ENCODE measurements at places on chromosomes 5 and 9.

- DNase-seq, result no peak
These were observed 520.0 kb upstream of the CLINT1 start for GRCh38 chr5:158378931-158379330.

- DNase-seq, result no peak
These were observed 63.3 kb downstream of the ADAMTS16 start for GRCh38 chr5:5203451-5203850.

DNA sequence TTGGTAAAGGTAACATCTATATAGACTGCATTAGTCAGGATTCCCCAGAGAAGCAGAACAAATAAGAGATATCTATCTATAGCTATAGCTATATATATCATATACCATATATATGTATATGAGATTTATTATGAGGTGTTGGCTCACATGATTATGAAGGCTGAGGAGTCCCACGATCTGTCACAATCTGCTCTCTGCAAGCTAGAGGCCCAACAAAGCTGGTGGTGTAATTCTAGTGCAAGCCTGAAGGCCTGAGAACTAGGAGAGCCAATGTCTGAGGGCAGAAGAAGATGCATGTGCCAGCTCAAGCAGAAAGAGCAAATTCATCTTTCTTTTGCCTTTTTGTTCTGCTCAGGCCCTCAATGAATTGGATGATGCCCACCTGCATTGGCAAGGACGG is 102.2 kb upstream of the PLPPR1 start:
- DNase-seq, result no peak

- peak; percentile 64 for DNase-seq
These were observed 9.1 kb upstream of the DNAJC25 start for GRCh38 chr9:111621895-111622480.

DNA sequence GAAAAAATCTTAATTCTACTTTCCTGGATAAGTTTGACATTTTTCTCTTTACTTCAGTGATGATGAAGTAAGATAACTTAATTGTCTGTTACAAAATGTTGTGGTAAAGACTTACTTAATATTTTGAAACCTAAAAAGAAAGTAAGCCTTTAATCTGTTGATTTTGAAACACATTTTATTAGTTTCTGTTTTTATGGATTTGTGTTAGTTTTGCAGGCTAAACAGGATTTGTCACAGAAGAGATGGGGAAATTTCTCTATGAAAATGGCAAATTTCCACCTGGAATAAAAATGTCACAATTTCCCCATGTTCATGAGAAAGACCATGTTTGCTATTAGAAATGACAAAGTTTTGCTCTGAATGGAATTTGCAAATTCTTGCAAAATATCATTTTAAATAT is 237.1 kb downstream of the RFX3 start:
- DNase-seq, result no peak

DNA sequence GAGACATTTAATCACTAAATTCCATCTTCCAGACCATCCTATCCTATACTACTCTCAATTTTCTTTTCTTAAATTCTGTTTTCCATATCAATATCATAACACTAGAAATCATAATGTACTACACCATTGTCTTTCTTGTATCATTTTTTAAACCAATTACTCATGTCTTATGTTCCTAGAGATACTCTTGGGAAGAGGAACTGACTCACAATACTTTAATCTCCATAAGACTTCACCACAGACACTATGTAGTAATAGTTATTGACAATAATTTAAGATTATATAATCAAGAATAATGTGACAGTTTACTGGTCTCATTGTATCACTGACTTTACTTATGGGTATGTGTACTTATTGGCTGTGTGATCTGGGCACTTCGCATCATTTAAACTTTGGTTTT is 43.8 kb downstream of the PCDHGC5 start:
- DNase-seq, result no peak

- no peak for DNase-seq
These were observed 4.4 kb upstream of the NDUFB6 start for GRCh38 chr9:32577316-32577715.

DNA sequence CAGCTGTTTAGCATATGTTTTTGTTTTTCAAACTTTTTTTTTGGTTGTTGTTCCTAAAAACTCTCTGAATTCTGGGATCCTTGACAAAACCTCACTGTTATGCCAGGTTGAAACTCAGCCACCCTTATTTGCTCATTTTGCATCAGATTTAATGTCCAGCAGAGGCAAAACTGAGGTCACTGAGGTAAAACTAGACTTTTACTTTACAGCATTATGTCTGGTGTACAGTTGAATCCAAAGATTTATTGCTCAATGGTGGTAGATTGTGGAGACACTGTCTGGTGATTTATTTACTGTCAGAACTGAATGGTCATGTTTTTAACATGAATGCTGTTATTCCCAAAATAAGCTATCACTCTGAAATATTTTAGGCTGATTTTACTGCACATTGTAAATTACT is 87.9 kb downstream of the FBXL7 start:
- DNase-seq, result no peak

DNA sequence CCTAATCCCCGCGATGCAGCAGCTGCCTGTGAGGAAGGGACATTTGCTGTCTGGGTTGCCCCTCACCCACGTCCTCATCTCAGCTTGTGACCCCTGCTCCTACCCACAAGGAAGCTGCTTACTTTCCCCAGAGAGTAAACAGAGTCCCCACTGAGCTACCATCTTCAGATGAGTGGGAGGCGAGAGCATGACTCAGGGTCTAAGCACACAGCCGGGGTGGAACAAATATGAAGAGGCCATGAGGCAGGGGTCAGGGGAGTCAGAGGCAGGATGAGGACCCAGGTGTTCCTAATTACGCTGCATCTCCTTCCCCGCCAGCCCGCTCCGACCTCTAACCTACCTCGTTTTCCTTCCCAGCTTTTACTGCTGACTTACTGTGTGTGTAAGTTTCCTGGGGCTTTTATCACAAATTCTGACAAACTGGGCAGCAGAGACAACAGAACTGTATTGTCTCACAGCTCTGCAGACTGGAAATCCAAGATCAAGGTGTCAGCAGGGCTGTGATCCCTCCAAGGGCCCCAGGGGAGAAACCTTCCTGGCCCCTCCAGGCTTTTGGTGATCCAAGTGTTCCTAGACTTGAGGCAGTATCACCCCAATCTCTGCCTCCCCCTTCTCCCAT is 94.0 kb upstream of the DNAH5 start:
- no peak for DNase-seq

GRCh38 chr5:126067404-126067803 is 355.8 kb upstream of the GRAMD2B start:
- no peak for DNase-seq

GRCh38 chr9:8730618-8731017 is 931.0 kb upstream of the DMAC1 start:
- no peak for DNase-seq
